ENCODE measurements at places on chromosomes 16 and 17.

DNA sequence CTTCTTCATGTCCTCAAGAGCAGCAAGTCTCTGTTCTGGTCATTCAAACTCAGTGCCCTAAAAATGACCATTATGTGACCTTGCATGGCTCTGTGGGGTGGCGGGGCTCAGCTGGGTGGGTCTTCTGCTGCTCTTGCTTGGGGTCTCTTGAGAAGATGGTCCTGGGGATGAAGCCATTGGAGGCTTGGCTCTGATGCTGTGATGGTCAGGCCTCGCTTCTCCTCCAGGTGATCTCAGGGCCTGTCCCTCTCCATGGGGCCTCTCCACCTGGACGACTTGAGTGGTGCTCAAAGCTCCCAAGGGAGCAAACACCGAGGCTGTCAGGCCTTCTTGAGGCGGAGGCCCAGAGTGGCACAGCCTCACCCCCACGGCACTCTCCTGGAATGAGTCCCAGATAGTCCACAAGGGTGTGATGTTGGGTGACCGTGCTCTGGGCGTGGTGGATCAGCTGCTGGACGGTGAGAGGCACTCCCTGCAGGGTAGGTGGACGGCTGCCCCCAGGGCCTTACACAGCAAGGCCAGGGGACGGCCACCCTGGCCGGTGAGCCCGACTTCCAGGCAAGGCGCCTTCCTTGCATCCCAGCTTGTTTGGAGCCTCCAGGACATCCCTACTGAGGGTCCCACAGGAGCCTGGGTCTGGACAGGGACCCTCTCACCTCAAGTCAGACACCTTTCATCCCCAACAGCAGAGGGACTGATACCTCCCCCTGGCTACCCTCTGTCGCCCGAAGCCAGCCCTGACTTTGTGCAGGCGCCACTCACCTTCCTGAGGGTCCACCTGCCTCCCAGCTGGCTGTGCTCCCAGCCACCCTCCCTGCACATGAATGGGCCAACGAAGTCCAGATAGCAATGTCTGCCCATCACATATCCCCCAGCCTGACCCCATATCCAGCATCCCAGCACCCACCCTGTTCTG, 48.7 kb downstream of the USP22 start:
- no peak for DNase-seq

- no peak for DNase-seq
Observed at GRCh38 chr16:88936556-88937205, 40.3 kb downstream of the CBFA2T3 start.

DNA sequence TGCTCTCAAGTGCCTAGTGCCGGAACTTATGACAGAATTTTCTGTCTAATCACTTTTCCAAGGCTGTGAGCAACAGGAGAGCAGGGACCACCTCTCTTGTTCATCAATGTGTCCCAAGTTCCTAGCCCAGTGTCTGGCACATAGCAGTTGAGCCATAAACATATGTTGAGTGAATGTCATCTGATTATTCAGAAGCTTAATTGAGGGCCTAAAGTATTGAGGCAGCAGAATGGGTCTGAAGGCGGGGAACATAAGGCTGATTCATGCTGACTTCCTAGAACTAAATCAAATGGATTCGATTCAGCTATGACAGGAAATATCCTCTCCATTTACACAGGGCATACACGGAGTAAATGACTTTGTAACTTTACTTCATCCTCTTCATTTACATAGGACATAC, 438.0 kb upstream of the ZFHX3 start:
- no peak for DNase-seq

- DNase-seq = no peak
Observed at GRCh38 chr16:79402920-79403319, 197.6 kb downstream of the MAF start.

DNA sequence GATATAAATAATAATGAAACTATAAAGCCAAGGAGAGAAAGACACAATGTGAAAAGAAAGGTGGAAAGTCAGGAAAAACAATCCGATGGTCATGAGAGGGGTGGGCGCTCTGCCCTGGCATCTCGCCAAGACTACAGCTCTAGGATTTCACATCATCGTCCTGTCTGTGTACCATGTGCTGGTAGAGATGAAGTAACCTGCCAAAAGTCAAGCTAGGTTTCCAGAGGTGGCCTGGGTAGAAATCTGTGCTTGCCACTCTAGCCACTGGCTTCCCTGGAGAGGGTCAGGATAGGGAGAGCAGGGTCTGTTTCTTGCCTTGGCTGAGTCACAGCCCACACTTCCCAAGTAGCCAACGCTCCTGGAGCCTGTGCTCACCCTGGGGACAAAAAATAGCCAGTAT, 31.0 kb upstream of the TRAP1 start:
- no peak for DNase-seq

DNA sequence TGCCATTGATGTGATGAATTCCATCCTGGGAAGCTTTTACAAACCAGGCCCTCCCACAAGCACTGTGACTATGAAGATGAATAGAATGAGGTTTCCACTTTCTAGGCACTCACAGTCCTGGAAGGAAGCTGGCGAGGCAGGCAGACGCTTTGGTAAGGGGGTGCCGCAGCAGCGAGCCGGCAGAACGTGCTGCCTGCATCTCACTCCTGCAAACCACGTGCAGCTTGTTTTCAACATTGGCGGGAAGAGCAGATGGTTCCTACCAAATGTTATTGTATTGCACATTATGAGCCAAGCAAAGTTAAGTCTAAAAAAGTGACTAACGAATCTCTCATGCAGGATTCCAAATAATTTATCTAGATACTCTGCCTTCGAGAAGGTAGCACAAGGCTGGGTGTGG, 3.7 kb upstream of the DNAI2 start:
- DNase-seq = no peak

DNA sequence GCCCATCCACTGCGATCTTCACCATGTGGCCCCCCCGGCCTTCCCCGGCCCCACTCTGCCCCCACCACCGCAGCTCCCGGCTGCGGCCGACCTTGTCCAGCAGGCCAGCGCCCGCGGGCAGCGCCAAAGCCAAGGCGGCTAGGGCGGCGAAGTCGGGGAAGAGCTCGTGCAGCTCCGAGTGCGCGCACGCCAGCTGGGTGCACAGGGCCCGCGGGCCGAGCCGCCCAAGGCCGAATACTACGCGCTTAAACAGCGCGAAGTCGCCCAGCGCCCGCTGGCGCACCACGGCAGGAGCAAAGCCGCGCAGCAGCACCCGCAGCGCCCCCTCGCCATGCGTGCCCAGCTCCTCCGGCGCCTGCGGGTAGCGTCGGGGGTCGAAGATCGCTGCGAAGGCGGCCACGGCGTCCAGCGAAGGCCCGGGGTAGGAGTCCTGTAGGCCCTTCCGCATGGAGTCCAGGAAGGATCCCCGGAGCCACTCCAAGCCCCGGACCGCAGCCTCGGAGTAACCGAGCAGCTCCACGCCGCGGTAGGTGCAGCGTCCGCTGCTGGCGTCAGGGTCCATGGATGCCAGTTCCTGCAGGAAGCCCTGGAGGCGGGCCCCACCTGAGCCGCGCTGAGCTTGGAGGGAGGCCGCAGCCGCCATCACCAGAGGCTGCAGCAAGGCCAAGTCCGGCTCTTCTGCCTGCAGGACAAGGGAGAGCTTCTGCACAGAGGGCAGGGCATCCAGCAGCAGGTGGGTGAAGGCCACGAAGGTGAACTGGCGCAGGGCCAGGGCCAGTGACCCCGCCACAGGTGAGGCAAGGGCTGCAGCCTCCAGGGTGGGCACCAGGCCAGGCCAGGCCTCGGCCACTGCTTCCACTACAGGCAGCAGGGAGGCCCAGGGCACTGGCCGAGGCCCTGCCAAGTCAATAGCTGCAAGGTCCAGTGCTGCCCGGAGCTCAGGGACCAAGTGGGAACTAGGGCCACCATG, 10.3 kb downstream of the C17orf113 start:
- no peak for DNase-seq

- no peak for DNase-seq
Observed at GRCh38 chr16:15404792-15405191, 9.2 kb downstream of the MPV17L start.

- DNase-seq = no peak
Observed at GRCh38 chr16:15608398-15609285, 34.3 kb downstream of the MARF1 start.

DNA sequence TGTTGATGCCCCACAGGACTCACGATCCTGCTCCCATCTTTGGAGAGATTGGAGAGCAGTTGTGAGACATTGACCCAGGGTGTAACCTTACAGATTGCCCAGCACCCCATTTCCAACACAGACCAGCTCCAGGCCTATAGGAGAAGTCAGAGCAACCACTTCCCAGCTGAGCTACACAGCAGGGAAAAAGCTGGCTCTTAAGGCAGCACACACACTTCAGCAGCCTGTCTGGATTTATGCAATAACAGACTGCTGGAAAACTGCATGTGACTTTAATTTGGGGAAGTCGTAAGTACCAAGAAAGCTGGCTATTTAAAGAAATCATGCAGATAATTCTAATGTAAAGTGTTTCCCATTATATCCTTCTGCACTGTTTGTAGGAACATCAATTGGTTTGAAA, 30.8 kb downstream of the NOG start:
- no peak for DNase-seq

- no peak for DNase-seq
Observed at GRCh38 chr17:71505200-71505599, 615.6 kb upstream of the SOX9 start.

GRCh38 chr16:89376812-89377452, 113.4 kb downstream of the ANKRD11 start:
- no peak for DNase-seq

- no peak for DNase-seq
Observed at GRCh38 chr17:60077226-60077625, 1.5 kb downstream of the HEATR6 start.

DNA sequence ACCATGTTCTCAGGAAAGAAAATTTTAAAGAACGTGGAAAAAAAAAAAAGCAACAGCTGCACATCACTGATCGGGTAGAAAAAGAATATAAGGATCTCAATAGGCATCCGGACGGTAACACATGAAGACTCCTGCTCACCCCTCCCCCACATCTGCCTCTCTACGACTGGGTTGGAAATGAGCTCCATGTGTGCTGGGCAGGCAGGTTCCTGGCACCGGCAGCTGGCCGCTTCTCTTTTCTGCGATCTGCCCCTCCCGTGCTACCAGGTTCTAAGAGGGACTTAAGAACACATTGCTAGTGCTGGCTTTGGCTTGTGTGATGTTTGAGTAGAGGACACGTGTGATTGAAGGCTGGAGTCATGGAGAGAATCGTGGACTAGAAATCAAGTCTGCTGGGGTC, 115.5 kb downstream of the AATF start:
- DNase-seq = no peak

- DNase-seq = peak; percentile 82
Observed at GRCh38 chr17:64662774-64663367, 764 bp upstream of the SMURF2 start.

DNA sequence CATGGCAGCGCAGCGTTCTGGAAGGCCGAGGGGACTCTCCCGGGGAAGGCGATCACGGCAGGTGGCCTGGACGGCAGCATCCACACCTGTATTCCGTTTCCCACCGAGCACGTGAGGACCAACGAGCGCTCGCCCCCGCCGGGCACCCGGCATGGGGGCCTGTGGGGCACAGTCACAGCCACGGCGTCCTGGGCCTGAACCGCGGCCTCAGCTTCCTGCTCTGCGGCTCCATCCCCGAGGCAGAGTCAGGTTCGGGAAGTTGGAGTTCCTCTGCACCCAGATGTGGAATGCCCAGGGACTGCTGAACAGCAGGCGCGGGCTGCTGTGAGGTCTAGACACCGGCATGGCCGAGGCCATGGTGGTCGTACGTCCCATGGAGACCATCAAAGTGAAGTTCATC, 1713.9 kb downstream of the TP53TG3F start:
- DNase-seq = no peak

DNA sequence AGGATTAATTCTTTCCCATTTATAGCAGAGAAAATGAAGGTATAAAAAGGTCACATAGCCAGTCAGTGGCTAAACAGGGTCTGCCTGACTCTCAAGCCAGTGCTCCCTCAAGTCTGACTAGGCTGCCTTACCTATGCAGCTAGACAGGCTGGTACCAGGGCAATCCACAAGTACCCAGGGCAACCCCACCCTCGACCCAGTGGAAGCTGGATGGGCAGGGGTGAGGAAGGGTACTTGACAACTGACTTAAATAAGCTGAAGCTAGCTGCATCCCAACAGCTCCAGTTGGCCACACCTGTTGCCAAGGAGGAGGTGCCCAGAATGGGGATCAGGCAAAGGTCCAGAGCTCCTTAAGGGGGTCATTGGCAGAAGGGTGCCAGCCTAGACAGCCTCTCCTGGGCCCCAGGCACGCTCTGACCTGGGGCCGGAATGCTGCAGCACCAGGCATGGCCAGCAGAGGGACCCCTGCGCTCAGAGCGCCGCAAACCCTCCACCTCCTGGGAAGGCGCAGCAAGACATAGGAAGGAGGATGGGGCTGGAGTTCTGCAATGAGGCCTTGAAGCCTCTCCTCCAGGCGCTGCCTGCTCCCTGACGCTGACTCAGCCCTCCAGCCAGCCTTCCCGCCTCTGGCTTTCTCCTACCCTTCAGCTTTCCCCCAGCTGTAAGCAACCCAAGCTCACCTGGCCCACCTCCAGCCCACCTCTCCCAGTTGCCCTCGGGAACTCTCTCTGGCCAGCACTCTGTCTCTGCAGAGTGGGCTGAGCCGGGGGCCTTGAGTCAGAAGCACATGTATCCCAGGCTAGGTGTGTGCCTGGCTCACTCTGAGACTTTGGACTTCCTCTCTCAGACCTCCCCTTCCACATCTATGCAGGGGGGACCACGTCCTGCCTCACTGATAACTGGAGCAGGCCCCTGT, 28.8 kb downstream of the MPP2 start:
- DNase-seq = no peak

GRCh38 chr17:28097901-28098300, 55.4 kb downstream of the NLK start:
- no peak for DNase-seq

GRCh38 chr16:85436636-85437165, 176.4 kb upstream of the GSE1 start:
- no peak for DNase-seq

DNA sequence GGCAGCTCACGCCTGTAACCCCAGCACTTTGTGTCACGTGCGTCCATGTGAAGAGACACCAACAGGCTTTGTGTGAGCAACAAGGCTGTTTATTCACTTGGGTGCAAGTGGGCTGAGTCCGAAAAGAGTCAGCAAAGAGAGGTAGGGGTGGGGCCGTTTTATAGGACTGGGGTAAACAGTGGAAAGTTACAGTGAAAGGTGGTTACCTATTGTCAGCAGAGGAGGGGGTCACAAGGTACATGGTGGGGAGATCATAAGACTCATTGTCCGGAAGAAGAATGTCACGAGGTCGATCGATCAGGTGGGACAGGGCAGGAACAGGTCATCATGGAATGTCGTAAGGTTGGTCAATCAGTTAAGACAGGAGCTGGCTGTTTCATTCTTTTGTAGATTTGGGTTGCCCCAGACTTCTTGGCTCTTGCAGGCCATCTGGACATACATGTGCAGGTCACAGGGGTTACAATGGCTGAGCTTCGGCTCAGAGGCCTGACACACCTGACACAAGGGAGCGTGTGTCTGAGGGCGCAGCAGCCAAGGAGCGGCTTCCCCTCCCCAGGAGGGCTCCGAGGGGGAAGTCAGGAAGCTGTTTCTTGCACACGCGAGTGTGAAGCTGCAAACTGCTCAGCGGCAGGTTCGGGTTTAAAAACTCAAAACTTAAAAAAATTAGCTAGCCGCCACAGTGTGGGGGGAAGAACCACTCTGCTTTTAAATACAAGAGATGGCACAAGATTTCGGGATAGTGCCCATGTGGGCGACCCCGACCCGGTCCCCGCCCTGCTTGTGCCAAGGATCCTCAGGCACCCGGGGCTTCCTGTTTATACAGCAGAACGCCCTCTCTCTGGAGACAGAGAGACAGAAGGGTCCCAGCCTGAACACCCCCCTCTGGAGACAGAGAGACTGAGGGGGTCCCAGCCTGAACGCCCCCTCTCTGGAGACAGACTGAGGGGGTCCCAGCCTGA, 12.4 kb upstream of the TEX19 start:
- DNase-seq = no peak

GRCh38 chr17:57833179-57833939, 16.5 kb downstream of the MRPS23 start:
- DNase-seq = no peak

- no peak for DNase-seq
Observed at GRCh38 chr16:60100371-60100770, 1366.3 kb upstream of the GOT2 start.

Data from RWPE2 (cell line).